Kidney (tissue), 22 donors: ENCODE measurements at places on chromosomes 5 and 9. TPM values are rescaled to one million over a fixed set of nuclear protein-coding genes. Genes with fewer than 3 reads are reported as not detected.

TMEM267 gene
- polyA plus RNA-seq: 7.1 TPM

DNA sequence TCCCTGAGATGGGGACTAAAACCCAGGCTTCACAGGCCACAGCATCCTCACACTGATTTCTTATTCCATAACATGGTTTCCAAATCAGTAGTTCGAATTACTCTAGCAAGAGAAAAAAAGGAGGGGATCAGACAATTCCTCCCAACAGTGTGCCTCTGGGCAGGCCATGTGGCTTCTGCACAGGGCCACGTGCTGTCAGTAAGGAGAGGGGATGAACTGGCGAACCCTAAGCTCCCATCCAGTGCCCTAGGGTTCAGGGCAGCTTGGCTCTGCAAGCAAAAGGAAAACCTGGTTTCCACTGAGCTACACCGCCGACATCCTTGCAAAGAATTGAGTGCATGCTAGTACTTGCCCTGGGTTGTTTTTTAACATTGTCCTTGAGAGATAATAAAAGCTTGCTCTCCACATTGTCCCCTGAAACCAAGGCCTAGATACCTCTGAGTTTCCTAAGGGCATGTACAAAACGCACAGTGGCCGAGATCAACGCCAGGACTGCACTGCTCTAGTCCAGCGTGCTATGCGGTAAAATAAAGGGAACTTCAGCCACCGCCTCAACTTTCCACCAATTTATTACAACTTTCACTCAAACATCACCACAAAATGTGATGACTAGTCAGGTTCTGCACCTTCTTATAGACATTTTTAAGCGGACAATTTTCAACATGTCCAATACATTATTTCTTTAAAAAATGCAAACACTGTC lies 4.5 kb downstream of the CAMSAP1 start:
- no peak for DNase-seq

GRCh38 chr9:134738869-134739659 lies 97.5 kb downstream of the COL5A1 start:
- DNase-seq: peak; percentile 87

ADAM19 gene
- polyA plus RNA-seq: 0.88 TPM

DNA sequence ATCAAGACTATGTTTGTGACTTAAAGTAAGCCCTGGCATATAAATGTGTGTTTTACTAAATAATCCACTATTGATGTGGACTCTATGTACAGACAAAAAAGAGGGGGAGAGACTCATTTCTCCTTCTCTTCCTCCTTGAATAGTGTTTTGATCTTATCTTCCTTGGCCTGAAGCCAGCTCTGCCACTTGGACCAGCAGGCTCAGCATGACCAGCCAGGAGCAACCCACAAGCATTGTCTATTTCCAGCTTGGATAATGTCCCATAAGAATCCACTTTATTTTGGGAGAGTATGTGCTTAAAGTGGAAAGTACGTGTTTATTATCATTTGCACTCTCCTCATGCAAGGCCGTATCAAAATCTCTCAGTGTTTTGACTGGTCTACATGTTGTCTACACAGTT lies 23.8 kb upstream of the SLC46A2 start:
- DNase-seq: no peak

FBP2 gene
- not detected for polyA plus RNA-seq

- DNase-seq: no peak
These were observed 132.5 kb downstream of the PPP2R2B start for GRCh38 chr5:146745931-146746577.

- DNase-seq: no peak
These were observed 28.1 kb downstream of the CCDC187 start for GRCh38 chr9:136275655-136276429.

DNA sequence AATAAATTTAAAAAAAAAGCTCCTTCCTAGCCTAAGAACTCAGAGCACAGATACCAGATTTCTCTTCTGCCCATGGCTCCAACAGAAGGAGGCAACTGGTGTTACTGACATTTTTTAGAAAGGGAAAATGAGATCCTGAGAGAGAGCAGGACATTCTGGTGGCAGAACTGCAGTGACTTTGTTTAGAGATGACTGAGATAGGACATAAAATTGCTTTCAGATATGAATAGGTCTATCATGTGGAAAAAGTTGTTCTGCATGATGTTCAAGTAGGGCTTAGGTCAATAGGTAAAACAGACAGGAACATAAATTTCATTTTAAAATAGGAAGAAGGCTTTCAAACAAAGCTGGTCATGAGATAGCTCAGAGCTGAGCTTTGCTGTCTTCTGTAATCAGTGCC lies 49.6 kb downstream of the NIPAL4 start:
- DNase-seq: no peak

GRCh38 chr5:58498340-58498942 lies 7.2 kb downstream of the GAPT start:
- peak; percentile 41 for DNase-seq

SHROOM1 gene
- 7.8 TPM for polyA plus RNA-seq

GRCh38 chr5:64688391-64688790 lies 1.9 kb upstream of the SHISAL2B start:
- no peak for DNase-seq

ZNF782 gene
- 2.7 TPM for polyA plus RNA-seq

LHX3 gene
- not detected for polyA plus RNA-seq

SLC6A3 gene
- polyA plus RNA-seq: 0.09 TPM

- DNase-seq: no peak
These were observed 30.1 kb downstream of the ZNF462 start for GRCh38 chr9:106893088-106893487.

DNA sequence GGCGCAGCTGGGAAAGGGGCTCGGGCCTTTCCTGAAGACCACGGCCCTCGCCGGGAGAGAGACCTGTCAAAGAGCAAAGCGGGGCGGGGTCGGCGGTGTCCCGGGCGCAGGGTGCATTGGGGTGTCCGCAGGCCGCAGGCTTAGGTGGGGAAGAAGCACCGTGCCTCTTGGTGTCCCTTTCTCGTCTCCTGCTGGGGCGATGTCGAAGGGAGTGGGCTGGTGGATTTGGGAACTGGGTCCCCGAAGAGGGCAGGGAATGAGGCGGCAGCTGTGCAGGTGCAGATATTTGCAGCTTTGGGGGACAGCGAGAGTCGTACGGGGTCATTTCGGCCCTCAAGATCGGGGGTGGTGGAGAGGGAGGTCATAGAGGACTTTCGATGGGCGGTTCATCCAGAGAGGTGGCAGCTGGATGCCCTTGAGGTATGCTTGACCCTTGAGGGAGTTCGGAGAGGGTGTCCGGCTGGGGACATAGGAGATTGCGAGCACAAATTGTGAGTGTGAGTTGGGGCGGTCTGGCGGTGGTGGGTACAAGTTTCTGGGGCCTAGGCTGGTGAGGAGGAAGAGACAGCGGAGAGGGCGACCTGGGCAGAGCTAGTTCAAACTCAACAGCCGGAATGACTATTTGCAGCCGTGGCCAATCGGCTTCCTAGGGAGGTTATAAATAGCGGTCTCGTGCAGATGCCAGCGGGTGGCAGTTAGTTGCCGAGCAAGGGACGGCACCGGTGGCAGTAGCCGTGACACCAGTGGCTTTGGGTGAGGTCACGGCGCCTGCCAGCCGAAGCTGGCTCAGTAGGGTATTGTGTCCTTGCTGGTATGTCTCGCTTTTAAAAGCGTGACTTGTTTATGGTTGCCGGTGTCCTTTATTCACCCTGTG lies 601 bp downstream of the NNT start:
- peak; percentile 88 for DNase-seq

- DNase-seq: no peak
These were observed 242.4 kb upstream of the MEF2C start for GRCh38 chr5:89125372-89125771.

GRCh38 chr5:9373571-9373970 lies 172.3 kb downstream of the SEMA5A start:
- DNase-seq: no peak

CD74 gene
- 1,887 TPM for polyA plus RNA-seq

SPINK6 gene
- polyA plus RNA-seq: not detected

DNA sequence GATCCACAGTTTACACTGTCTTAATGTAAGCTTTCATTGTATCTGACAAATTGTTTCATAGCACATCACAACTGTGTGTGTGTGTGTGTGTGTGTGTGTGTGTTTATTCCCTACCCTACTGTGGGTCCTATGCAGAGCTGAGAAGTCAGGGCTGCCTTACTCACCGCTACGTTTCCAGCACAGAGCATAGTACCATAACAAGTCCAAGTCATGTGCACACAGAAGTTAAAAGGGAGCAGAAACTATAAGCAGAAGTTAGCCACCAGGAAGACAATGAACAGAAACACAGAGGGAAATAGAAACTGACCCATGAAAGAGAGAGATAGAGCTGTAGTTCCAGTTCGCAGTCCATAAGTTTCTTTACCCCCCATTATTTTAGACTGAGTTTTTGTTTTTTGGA lies 38.2 kb upstream of the DMXL1 start:
- no peak for DNase-seq

- DNase-seq: no peak
These were observed 61.7 kb downstream of the GLRA1 start for GRCh38 chr5:151862811-151863472.
